ENCODE measurements at places on chromosomes 13 and 19.

GRCh38 chr19:19068659-19069654 is 5.2 kb downstream of the SLC25A42 start:
- no peak for DNase-seq

DNA sequence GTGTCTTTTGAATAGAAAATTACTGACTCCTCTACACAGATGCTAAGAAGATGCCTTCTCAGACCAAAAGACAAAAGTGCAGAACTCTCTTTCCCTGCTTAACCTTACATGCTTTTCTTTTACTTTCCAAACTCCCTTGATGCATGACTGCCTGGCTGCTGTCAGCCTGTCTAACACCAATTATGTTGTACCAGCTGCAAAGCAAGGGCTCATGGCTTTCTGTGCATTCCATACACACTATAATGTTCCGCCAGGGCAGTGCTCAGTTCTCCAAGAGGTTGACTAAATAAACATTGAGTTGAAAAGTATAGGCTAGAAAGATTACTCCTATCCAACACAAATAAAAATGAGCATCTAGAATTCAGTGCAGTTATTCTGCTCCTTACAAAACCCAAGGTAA is 330.4 kb upstream of the NBEA start:
- DNase-seq: no peak

- no peak for DNase-seq
These were observed 69.1 kb upstream of the SLC7A1 start for GRCh38 chr13:29664591-29664990.

DNA sequence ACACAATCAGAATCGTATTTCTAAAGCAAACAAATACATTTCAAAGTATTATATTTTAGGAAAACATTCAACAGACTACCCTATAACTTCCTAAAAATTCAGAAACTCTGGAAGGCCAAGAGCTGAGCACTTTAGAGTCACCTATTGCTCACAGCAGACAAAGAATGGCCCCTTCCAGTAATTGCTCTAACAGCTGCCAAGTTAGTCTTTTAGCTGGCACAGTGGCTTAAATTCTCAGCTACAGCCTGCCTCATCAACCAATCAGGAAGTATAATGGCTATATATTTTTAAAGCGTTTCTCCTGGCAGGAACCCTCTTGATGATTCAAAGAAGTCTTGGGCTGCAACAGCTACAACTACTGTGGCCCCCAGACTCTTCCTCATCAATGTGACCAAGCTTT is 14.9 kb upstream of the SLITRK5 start:
- peak; percentile 82 for DNase-seq

DNA sequence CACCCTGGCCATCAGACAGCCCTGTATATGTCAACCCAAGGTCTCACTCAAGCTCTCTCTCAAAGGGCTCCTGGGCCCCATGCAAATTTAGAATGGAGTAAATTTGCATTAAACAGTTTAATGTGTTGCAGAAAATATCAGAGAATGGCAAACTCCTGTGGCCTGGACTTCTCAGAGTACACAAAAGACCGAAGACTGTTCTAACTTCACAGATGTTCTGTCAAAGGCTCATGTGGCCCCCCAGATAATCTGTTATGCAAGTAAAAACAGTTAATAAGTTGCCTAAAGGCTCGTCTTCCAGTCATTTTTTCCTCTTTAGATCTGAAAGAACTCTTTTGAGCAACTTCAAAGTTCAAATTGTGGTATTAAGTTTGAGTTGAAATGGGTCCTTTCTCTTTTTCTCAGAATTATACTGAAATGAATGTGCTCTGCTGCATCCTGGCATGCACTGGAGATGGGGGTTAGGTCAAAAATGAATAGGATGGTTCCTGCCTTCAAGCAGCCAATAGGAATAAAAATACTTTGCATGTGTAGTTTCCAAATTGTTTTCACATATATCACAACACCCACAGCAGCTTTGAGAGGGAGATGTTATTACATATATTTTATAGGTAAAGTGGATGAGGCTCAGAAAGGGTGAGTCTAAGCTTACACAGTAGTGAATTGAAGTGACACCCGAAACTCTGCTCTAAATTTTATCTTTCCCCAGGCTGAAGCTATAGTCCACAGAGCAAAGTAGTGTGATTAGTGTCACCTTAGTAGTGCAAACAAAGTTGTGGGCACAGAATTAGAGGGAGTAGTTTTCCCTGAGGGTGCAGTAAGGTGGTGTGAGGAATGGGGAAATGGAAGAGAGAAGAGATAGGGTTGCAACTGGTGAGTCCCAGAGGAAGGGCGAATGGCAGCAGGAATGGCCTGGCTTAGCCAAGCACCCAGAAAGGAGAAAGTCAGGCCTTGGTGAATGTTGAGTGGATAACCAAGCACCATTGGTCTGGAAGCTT is 205.0 kb upstream of the RFC3 start:
- no peak for DNase-seq

- no peak for DNase-seq
These were observed 550 bp downstream of the ZNF383 start for GRCh38 chr19:37218592-37218935.

- DNase-seq: no peak
These were observed 354.9 kb upstream of the SPRY2 start for GRCh38 chr13:80695841-80696240.

- no peak for DNase-seq
These were observed 19.7 kb upstream of the POP4 start for GRCh38 chr19:29586401-29586800.

DNA sequence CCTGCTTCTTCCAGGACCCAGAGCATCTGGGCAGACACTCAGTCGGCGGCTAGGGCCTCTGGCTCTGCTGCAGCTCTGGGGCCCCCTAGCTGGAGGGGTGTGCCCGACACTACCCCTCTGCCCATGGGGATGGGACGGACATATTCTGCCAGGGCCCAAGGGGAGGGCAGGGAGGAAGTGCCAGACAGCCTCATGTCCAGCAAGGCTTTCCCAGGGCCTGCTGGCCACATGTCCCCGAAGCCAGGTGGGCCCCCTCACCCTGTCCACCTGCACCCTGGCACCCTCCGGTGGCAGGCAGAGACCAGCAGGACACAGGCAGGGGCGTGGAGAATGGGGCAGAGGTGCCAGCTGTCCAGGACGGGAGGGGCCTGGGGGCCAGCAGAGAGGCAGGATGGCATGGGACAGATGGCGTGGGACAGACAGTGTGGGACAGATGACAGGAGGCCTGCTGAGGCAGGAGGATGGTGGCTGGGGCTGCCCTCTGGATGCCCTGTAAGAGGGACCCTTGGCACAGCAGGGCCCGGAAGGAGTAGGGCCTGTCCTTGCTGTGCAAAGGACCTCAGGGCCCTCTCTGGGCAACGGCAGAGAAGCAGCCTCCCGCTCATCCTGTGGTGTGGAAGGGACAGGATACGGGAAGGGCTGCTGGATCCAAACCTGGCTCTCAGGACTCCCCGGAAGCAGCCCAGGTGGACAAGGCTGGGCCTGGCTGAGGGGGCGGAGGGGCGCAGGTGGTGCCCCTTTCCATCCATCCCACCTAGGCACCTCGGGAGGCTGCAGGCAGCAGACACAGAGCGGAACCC is 29.1 kb downstream of the CEBPG start:
- DNase-seq: no peak

DNA sequence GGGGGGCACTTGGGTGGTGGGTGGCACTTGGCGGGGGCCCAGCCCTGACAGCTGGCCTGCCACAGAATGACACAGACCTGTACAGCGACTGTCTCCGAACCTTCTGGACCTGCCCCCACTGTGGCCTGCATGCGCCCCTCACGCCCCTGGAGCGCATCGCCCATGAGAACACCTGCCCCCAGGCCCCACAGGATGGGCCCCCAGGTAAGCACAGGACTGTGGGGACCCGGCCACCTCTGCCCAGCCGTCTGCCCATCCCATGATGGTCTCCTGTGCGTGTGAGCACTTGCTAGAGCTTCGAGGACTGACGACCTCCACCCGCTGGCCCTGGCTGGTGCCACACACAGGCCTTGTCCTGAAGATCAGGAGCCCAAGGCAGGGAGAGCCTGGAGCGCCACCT is 32.0 kb downstream of the DHX34 start:
- no peak for DNase-seq

DNA sequence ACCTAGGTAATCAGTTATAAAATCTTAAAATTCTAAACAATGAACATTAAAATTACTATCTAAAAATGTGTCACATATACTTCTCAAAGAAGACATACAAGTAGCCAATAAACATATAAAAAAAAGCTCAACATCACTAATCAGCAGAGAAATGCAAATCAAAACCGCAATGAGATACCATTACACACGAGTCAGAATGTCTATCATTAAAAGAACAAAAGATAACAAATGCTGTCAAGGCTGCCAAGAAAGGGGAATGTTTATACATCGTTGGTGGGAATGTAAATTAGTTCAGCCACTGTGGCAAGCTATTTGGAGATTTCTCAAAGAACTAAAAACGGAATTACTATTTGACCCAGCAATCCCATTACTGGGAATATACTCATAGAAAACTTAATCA is 310.3 kb upstream of the EDNRB start:
- peak; percentile 92 for DNase-seq

DNA sequence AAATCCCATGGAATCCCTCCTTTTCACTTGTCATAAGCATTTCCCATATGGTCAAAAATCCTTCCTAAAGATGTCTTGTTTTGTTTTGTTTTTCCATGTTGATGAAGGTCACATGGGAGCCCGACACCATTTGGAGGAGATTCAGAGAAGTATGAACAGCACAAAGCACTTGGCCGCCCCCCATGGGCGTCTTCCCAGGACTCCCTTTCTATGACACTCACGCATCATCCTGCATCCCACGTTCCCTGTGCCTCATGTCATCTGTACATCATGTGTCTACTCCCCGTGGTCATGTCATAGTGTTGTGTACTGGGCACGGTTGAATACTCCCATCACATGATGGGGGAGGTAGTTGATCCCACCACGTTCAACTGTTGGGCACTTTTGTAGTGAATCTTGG is 2.0 kb downstream of the ZSCAN1 start:
- no peak for DNase-seq

GRCh38 chr19:2608602-2608922 is 93.9 kb downstream of the GNG7 start:
- no peak for DNase-seq

GRCh38 chr19:32316034-32316433 is 29.4 kb upstream of the ZNF507 start:
- no peak for DNase-seq

- peak; percentile 80 for DNase-seq
These were observed 299.7 kb downstream of the DLEU7 start for GRCh38 chr13:50543782-50544181.

DNA sequence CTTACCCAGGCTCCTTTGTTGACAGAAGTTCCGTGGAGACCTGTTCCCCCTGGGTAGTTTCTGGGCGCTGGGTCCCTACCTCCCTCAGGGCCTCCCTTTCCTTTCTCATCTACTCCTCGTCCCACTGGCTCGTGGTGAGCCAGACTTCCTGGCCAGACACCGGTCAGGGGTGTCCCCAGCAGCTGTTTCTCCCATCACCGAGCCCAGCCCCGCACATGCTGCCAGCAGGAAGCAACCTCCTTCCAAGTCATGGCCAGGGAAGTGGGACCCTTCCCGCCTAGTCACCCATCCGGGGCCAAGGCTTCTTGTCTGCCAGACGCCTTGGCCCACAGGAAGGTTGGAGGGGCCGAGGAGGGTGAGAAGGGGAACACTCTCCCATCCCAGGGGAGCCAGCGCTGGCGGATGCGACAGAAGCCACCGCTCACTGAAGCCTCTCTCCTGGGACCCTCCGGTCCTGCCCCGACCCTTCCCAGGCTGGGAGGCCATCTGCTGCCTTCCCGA is 5.7 kb downstream of the PAK4 start:
- no peak for DNase-seq

GRCh38 chr13:25440061-25440460 is 68.3 kb downstream of the ATP8A2 start:
- DNase-seq: no peak

GRCh38 chr13:106919133-106919532 is 351.2 kb upstream of the ARGLU1 start:
- DNase-seq: no peak

DNA sequence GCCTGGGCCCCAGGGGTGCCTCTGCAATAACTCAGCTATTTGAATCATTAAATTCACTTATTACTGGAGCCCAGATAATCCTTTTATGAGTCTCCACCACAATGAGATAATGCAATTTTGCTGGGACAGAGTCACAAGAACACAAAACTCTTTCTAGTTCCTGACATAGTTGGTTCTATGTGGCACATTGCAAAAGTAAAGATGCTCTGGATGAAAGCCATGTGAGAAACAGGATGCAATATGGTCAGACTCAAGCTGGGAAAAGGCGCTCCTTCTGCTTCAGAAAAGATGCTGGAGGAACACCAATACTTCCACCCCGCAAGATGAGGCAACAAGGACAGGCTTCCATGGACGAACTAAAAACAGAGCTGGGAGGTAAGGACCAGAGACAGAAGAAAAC is 5.7 kb downstream of the ANKRD27 start:
- DNase-seq: no peak

DNA sequence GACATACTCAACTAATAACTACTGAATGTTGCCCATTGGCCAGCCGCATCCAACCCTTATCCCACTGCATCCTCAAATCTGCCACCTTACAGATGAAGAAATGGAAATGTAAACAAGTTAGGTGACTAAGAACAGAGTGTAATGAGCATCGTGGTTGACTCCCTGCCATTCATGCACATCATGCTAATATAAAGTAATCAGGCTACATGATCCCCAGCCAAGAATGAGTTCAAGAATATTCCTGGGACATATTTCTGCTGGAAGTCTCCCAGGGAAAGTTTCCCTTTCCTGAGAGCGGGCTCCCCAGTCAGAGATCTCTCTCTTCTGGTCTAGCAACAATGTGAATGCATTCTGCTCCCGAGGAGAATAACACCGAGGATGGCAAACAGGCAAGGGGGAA is 55.9 kb upstream of the SERP2 start:
- no peak for DNase-seq

DNA sequence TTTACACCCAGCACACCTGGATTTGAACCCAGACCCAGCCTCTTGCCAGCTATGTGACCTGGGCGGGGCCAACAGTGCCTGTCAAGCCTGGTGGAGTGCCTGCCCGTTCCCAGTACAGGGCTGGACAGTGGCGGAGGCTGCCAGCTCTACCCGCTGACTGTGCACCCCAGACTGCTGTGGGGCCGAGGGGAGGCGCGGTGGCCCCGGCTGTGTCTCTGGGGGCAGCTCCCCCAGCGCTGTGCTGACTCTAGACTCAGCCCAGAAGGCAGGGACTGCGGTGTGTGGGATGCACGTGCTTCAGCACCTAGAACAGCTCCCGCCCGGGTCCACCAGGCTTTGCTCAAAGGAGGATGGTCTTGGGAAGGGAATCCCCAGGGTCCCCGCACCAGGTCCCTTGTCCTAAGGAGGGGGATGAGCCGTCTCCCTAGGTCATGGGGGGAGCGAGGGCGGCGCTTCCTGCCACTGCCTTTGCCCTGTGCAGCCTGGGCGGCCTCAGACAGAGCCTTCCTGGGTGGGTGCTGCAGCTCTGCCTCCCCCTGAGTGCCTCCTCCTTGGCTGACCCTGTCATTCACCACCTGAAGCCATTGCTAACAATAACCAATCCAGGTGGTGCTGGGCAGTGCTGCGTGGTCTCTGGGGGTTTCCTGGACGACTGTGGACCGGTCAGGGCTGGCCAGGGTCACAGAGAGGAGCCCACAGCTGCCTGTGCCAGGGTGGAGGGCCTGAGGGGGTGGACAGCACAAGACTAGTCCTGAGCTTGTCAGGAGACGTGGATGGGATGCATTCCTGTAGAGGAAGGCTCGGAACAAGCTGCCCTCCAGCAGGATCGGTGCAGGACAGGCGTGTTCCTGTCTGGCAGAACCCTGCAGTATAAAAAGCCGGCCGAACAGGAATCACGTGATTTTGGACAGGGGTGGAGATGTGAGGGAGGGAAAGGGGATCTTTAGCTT is 18.6 kb downstream of the TMEM255B start:
- no peak for DNase-seq
